ENCODE measurements at places on chromosomes 7 and 10. TPM values are rescaled to one million over a fixed set of nuclear protein-coding genes. Genes with fewer than 3 reads are reported as not detected.

- DNase-seq: no peak
Measured at GRCh38 chr10:34866848-34867247, 51.8 kb upstream of the PARD3 start.

- DNase-seq: no peak
Measured at GRCh38 chr7:119936836-119937235, 336.1 kb upstream of the KCND2 start.

- DNase-seq: no peak
Measured at GRCh38 chr7:1677206-1678080, 7.4 kb downstream of the ELFN1 start.

GRCh38 chr7:16411391-16411790 lies 9.9 kb downstream of the CRPPA start:
- DNase-seq: no peak

Gene FAM25C
- not detected for polyA plus RNA-seq

Gene EIF4EBP2
- polyA plus RNA-seq: 83.5 TPM

Gene LLCFC1
- 0.67 TPM for polyA plus RNA-seq

Measured in right renal pelvis (tissue), 4 donors.